Stimulated activated naive CD4-positive, alpha-beta T cell (primary cell): ENCODE measurements at places on chromosomes 12 and 14.

GRCh38 chr14:37834275-37834674 lies 238.8 kb downstream of the TTC6 start:
- DNase-seq = no peak

- DNase-seq = no peak
Measured at GRCh38 chr12:5758347-5758746, 186.7 kb downstream of the ANO2 start.

DNA sequence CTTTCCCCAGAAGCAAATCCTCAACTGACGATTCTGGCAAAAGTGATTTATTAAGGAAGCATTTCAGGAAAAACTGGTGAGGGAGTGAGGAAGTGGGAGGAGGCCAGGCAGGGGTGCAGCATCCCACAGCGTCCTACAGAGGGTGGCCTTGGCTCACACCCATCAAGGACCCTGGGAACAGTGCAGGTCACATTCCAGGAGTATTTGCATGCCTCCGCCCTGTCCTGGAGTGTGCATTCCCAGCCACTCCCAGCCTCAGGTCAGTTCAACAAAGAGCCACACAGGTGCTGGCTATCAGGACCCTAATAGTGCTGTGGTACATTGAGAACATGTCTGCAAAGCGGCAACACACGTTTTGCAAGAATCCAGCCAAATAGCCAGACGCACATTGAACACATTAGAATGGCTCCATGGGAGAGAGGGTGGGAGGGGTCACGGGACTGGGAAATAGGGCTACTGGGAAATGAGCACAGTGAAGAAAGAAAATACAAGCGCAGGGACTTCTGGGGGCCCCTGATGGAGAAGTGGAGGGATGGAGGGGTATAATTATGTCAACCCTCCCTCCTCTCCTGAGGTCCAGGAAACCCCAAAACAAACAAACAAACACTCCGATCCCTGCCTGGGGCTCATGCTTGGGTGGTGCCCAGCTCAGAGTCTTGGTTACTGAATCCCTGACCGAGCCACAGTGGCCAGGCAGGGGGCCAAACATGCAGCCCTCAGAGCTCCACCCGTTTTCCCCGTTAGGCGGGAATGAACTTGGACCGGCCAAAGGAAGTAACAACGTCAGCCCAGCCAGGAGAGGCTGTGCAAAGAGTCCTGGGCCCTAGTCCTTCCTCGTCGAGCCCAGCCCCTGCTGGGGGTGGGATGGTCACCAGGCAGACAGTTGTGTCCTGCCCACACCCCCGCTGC lies 36.5 kb downstream of the CMKLR1 start:
- no peak for DNase-seq

DNA sequence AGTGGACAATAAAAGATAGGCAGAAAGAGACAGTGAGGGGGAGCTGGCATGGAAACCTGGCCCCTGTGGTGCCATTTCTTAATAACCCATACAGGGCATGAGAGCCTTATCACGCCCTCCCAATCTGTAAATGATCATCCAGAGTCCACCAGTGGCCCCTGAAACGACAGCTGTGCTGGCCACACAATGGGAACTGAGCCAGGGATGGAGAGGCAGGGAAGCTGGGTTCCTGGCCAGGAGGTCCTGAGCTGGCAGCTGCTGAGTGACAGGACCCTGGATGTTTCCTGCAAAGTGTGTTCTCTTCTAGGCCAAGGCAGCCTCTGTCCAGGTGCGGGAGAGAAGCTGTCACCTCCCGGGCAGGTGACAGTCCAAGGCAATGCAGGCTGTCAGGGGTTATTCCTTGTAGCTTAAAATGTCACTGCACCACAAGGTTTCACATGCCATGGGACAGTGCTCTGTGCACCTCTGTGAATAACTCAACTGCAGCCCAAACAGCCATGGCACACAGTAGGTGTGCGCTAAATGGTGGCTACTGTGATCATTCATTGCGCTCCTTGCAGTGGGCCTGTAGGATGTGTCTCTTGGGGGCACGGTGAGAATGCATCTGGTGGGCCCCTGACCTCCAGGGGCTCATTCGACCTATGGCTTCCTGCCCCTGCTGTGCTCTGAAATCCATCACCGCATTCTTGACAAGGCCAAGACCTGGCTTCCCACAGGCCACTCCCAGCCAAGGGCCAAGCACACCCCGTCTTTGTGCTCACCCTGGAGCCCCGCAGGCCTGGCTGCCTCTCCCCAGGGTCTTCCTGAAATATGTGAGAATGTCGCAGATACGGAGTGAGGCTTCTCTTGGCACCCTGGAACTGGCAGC lies 46.3 kb upstream of the BCL11B start:
- no peak for DNase-seq

DNA sequence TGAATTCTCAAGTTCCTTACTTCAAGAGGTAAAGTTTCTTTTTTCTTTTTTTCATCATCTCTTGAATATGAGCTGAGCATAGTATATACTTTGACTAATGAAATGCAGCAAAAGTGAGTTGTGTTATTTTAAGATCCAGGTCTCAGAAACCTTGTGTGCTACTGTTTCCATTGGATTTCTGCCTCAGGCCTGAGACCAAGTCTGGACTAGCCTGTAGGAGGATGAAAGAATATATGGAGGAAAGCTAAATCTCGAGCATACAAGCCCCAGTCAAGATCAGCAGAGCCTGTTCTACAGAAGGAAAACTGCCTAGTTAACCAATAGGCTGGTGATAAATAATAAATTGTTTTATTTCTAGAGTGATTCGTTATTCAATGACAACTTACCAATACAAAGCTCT lies 652.5 kb downstream of the C12orf50 start:
- DNase-seq = no peak

GRCh38 chr12:101642115-101643067 lies 47.6 kb downstream of the MYBPC1 start:
- no peak for DNase-seq

- DNase-seq = no peak
Measured at GRCh38 chr14:100818221-100818699, 7.7 kb upstream of the MEG3 start.

DNA sequence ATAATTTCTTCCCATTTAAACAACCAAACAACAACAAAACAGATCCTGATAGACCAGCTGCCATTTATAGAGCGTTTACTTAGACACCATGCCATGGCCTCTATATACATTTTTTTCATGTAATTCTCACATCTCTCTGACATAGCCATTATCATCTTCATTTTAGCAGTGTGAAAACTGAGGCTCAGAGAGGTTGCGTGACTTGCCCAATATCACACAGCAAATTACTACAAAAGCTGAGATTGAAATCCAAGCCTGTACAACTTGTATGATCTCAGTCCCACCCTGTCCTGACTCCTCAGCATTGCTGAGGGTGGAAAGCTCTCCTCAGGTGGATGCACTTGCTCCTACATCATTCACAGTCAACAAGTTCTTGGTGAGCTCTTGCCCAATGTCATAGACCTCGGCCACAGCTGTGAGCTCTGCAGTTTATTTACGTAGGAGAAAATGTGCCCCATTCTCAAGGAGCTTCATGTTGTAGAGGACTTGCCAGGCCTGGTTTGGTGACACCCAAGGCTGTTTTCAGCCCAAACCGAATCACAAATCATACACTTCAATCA lies 55.5 kb downstream of the CRACR2A start:
- DNase-seq = no peak

GRCh38 chr14:92797935-92798653 lies 4.0 kb downstream of the GOLGA5 start:
- DNase-seq = no peak

- DNase-seq = no peak
Measured at GRCh38 chr12:52145228-52146088, 46.4 kb downstream of the KRT80 start.

DNA sequence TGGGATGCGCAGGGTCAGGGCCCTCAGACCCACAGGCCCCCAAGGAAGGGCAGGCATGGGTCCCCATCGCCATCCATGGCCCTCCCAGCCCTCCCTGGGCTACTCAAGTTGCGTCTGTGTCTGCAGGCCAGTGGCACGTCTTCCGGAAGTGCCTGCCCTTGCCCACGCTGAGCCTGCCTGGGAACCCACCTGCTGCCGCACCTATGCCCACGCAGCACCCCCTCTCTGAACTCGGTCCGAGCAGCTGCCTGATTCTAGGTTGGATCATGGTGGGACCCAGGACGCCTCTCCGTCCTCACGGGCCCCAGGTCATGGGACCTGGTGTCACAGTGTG lies 182.8 kb downstream of the ADGRD1 start:
- DNase-seq = no peak

DNA sequence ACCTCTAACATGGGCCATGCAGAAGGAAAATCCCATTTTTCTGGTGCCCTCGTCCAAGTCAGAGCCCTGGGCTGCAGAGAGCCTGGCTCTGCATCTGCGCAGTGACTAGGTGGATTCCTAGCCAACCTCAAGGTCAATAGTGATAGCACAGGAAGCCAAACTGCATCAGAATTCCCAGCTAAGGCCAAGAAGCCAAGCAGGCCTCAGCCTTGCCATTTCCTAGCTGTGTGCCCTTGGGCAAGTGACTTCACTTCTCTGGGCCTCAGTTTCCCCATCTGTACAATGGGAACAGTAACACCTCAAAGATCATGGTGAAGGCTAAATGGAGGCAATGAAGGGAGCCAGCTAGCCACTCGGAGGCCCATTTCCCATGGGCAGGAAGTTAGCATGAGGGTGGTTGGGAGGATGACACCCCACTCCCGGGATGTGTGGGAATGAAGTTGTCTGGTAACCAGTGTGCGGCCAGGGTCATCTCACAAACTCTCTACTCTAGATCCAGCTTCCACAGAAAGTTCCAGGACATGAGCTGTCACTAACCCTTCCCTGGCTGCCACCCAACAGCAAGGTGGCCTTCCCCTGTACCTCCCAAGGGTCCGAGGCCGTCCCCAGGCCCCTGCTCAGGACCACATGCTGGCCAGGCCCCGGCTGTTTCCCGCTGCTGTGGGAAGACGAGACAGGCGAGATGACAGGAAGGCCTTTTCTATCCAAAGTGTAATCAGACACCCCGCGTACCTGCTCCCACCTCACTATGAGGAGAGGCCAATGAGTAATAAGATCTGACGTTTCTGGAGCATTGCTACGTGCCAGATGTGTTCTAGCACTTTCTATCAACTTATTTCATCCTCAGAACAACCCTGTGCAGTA lies 125.7 kb downstream of the SCARB1 start:
- DNase-seq = no peak

DNA sequence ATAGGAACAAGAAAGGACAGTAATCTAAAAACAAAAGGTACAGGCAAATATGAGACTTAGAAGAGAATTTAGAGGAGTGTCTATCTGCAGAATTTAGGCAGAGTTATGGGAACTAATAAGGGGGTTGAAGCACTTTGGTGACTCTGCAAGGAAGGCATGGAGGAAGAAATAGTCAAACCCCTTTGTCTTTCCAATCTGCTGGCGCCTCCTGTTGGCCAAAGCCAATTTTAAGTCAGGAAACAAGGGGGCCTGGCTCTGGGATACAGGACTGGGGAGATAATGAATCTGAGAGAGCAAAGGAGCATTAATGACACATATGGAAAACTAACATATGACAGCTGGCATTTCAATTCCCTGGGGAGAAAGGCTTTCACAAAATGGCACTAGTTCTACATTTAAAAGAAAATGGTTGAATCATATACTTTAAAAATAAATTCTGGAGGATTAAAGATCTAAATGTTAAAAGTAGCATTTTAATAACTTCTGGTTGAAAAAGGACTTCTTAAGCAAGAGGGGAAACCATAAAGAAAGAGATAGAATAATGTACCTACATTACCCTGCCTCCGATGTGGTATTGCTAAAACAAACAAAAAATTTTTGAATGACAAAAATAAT lies 48.5 kb upstream of the CSRP2 start:
- DNase-seq = no peak

- DNase-seq = no peak
Measured at GRCh38 chr12:116265351-116266147, 11.9 kb downstream of the MED13L start.

DNA sequence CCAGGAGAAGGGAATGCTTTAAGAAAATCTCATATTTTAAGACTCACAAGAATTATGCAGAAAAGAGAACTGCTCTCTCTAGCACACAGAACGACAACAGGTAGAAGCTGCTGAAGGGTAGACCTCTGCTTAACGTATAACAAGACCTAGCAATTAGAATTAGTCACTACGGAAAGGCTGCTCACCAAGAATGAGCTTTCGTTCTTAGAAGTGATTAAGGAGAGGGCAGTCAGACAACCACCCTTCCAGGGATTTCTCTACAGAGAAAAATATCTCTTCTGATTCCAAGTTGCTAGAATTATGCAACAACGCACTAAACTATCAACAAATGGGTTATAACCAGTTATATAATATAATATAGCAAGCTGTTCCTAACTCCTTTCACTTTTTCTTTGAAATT lies 18.6 kb downstream of the LRIG3 start:
- DNase-seq = no peak
